ENCODE measurements at places on chromosomes 6 and 20.

GRCh38 chr6:50305660-50306059, 255.9 kb upstream of the DEFB112 start:
- DNase-seq: no peak

DNA sequence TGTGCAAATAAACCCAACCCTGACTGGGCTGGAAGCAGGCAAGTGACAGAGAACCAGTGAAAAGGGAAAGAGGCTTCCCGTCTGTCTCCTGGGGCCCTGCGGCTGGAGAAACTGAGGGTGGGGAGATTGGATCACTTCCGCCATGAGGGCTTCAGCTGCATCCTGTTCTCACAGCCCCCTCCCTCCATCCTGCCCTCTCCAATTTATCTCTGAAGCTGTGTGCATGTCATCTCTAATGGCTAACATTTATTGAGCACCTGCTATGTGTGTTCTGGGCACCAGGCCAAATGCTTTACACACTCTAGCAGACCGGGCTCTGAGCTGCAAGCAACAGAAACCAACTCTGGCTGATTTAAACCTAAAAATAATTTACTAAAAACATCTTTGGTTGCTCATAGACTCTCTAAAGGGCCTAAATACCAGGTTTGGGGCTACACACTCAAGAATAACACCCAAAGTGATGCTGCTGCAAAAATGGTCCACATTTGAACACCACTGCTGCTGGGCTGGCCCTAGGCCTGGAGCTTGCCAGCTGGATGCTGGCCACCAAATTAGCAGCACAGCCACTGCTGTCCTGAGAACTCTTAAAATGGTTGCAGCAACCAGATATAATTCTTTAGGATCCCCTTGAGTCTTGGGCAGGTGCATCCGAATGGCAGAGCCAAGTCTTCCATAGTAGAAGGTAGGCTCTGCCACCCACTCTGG, 123.6 kb upstream of the LRFN2 start:
- DNase-seq: no peak

GRCh38 chr20:24742436-24742835, 206.6 kb upstream of the CST7 start:
- no peak for DNase-seq

GRCh38 chr6:167791780-167792478, 34.8 kb upstream of the AFDN start:
- no peak for DNase-seq

DNA sequence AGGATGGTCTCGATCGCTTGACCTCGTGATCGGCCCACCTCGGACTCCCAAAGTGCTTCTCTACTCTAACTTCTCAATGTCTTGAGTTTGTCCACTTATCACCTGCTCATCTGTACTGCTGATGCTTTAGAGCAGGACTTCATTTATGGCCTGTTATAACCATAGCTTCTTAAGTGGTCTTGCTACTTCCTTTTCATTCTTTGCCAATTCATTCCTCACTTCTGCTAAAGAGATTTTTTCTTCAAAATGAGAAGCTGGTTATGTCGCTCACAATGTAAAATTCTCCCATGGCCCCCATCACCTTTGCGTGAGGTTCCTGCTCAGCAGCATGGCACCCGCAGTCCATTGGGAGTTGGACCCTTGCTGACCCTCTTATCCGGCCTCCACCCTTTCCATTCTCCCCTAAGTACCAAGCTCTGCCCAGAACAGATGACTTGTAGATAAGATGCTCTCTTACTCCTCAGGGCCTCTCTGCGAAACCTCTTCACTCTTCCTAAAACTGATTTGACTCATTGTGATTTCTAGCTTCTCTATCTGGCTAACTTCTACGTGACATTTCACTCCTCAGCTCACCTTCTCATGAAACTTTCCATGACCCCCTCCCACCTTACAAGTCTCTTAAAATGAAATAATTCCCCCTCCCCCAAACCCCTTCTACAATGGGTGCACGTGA, 13.9 kb upstream of the CD164 start:
- DNase-seq: no peak

GRCh38 chr6:31906122-31906521, 4.2 kb upstream of the ZBTB12 start:
- DNase-seq: no peak

DNA sequence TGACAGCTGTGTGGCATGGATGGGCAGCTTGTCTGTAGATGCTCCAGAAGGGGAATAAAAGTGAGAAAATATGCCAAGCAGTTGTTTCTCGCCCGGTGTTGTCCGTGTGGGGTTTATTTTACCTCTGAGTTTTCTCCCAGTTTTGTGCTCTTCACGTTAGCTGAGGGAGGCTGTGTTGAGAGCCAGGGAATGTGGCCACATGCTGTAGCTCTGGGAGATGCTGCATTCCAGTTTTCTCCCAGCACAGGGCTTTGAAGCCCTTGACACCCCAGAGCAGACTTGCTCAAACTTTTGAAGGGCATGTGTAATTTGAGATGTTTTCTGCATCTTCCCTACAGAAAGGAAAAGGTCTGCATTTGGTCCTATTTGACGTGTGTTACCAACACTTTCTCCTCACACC, 67.7 kb downstream of the RREB1 start:
- DNase-seq: no peak

DNA sequence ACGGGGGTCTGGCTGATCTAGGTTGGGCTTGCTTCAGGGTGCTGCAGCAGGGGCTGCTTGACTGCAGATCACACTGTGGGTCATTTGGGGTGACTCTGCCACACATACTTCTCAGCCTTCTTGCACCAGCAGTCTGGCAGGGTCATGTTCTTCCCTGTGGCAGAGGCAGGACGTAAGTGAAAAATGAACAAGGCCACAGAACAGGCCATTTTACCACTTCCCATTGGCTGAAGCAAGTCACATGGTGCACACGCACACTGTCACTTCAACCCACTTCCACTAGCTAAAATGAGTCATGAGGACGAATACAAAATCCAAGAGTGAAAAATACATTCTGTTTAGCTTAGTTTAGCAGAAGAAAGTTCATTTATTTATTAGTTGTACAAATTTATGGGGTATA, 168.6 kb upstream of the GGTLC1 start:
- peak; percentile 75 for DNase-seq

- no peak for DNase-seq
Measured at GRCh38 chr6:44068607-44069296, 58.5 kb downstream of the MRPL14 start.

DNA sequence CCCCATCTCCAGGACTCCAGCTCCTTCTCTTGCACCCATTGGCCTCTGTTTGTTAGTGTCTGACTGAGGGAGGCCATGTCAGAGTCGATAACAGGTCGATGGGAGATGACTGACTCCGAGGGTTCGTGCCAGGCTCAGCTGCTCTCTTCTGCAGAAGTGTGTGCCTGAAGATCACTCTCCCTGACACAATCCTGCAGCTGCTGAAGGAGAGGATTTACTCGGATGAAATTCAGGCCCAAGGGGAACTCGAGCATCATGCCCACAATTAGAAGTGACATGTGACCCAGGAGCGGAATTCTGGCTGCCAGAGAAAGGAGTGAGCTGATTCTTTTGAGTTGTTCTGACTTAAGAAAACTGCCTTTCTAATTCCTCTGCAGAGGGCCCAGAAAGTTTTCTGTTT, 318.2 kb downstream of the MAFB start:
- no peak for DNase-seq

GRCh38 chr20:14470977-14471661, 133.7 kb upstream of the FLRT3 start:
- DNase-seq: no peak

- no peak for DNase-seq
Measured at GRCh38 chr6:7933794-7934193, 23.2 kb upstream of the TXNDC5 start.

DNA sequence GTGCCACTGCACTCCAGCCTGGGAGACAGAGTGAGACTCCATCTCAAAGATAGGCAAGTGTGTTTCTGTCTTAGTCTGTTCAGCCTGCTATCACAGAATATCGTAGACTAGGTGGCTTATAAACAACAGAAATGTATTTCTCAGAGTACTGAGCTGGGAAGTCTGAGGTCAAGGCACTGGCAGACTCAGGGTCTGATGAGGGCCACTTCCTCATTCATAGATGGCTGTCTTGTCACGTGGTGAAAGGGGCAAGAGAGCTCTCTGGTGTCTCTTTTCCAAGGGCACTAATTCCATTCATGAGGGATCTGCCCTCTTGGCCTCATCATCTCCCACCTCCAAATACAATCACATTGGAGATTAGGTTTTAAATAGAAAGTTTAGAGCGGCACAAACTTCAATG, 95.6 kb upstream of the PHACTR3 start:
- DNase-seq: no peak

- DNase-seq: no peak
Measured at GRCh38 chr20:21967481-21967880, 262.0 kb downstream of the PAX1 start.

DNA sequence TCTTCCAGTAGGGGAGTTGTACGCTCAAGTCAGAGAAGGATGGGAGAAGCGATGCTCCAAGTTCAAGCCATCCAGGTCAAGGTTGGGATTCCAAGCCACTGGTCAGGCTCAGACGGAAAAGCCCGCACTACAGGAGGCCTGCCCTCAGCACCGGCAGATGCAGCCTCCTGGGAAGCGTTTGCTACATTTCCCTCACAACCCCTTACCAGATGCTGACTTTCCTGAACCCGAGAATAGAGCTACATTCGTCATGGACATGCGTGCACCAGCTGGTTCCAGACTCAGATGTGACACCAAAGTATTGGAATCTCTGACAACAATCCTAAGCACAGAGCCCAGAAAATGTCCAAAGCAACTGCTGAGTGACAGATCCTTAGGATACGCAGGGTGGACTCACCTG, 174.8 kb downstream of the SASH1 start:
- no peak for DNase-seq

DNA sequence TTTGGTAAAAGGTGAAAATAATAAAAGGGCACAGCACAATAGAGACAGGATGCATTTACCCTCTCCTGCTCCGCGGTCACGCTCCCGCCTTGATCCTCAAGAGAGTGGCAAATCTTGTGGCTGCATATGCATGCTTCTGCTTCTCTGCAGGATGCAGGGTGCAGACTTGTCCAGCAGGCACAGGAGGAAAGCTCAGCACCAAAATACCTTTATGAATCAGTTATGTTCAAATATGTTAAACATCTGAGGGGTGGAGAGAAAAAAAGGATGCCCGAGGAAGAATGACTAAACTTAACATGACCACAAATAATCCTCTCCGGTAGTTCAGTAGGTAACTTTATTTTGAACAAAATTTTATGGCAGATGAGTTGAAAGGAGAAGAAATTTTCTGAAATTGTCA, 366.1 kb upstream of the SOX4 start:
- no peak for DNase-seq

DNA sequence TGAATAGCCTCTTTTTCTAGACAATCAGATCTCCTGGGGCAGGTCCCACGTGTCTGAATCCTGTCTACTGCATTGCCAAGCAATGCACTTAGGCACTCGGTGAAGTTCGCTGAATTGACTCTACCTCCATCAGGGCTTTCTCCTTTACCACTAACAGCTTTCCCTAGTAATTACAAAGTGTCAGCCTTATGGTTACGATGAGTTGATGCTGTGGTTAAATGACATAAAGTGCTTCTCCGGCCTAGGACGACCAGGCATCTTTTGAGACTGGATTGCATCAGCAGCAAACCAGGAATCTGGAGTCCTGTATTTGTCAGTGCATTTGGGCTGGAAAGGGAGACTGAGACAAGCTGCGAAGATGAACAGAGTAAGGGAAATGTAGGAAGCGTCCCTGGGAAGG, 21.5 kb downstream of the NOX3 start:
- no peak for DNase-seq

- no peak for DNase-seq
Measured at GRCh38 chr6:56730663-56731529, 88.2 kb upstream of the DST start.

- no peak for DNase-seq
Measured at GRCh38 chr6:5728351-5729079, 278.2 kb downstream of the NRN1 start.

DNA sequence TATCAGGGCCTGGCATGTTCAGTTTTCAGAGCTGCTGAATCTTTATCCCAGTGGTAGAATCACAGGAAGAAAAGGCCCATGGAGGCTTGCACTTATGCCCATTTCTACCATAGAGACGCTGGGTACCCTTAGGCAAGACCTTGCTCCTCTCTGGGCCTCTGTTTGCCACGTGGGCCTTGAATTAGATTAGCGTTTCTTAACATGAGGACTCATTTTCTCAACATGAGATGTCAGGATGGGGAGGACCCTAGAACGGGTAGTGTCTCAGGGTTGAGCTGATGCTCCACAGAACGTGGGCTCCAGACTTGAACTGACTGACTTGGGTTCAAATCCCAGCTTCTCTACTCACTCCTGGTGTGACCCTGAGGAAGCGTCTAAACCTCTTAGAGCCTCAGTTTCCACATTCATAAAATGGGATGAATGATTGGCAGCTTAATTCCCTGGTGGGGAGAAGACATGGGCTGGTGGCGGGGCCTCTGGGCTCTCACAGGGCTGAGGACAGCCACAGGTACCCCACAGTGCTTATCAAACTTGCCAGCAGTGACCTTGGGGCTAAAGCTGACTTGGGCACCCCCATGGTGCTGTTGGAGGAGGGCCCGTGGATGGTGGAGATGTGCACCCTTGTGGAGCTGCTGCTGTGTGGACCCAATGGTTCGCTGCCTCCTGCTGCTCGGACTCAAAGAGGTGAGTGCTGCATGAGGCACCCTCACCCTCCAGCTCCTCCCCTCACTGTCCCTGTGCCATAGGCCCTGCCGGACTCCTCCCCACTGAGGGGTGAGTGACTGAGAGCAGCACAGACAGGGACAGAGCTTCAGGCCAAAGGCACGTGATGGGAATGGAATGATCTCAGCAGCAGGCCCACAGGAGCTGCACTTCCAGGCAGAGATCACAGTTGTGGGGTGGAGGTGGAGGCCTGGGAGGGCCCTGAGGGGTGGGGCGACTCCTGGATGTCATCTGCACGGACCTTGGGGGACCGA, 28.2 kb downstream of the SUN5 start:
- DNase-seq: no peak

Data from CD4-positive, alpha-beta T cell (primary cell).